ENCODE measurements at places on chromosomes 13 and 19.

DNA sequence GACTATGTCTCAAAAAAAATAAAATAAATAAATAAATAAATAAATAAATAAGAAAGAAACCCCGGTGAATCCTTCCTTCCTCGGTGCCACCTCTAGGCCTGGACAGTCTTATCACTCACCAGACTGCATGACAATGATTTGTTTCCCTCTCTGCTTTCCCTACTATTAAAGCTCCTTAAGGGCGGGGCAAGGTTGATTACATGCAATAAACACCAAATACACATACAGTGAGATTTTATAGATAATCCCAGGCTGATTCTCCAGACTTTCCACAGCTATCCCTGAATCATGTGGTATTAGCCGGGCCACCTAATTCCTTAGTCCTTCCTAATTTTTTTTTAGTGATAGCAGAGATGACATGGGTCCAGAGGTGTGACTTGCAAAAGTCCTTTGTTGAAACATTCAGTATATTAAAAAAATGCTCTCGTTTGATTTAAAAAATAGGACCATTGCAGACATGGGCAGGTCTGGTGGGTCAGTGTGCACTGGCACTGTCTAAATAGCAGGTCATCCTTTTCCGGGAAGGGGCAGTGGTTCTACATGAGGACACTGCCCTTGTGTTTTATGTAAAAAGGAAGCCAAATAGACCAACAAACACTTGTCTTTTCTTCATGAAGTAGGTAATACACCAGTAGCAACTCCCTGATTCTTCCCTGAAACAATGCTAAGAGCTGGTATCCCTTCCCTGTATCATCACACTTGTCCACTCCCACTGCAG lies 14.5 kb downstream of the EBPL start:
- DNase-seq: no peak

GRCh38 chr19:14091081-14091812 lies 696 bp upstream of the SAMD1 start:
- DNase-seq: peak; percentile 83

GRCh38 chr19:45598267-45599001 lies 3.6 kb downstream of the GPR4 start:
- peak; percentile 13 for DNase-seq

DNA sequence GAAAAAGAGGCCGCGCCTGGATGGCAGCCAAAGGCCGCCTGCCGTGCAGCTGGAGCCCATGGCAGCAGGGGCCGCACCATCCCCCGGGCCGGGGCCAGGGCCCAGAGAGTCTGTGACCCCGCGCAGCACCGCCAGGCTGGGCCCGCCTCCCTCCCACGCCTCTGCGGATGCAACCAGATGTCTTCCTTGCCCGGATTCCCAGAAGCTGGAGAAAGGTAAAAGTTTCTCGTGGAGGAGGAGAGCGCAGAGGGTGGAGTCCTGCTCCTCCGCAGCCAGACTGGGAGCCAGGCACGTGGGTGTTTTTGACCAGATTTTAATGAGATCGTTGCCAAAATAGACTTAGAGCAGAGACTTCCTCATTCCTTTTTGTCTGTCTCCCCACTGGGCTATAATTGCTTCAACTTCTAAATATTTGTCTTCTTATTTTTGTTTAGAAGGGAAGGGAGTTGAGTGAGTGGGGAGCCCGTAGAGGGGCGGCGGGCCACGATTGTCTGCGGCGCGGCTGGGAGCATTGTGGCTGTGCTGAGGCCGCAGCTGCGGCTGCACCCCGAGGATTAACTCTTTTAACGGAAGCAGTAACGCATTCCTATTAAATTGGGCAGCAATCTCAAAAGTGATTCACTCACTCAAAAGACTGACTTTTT lies 22.8 kb upstream of the NDUFS7 start:
- DNase-seq: no peak

GRCh38 chr19:20038358-20039202 lies 725 bp downstream of the ZNF682 start:
- DNase-seq: no peak

GRCh38 chr13:22427066-22427465 lies 753.7 kb upstream of the SGCG start:
- DNase-seq: no peak

All from naive B cell (primary cell).